ENCODE measurements at places on chromosomes 12 and 14. TPM values are rescaled to one million over a fixed set of nuclear protein-coding genes. Genes with fewer than 3 reads are reported as not detected.

GRCh38 chr14:32332415-32333316, 3.6 kb downstream of the AKAP6 start:
- DNase-seq, result no peak
- no peak overlapping the region for H3K27ac ChIP-seq
- H3K4me3 ChIP-seq, result no peak overlapping the region
- no peaks in the 10 kb centered on the region for H3K36me3 ChIP-seq
- H3K27me3 ChIP-seq, result no peaks in the 10 kb centered on the region

DNA sequence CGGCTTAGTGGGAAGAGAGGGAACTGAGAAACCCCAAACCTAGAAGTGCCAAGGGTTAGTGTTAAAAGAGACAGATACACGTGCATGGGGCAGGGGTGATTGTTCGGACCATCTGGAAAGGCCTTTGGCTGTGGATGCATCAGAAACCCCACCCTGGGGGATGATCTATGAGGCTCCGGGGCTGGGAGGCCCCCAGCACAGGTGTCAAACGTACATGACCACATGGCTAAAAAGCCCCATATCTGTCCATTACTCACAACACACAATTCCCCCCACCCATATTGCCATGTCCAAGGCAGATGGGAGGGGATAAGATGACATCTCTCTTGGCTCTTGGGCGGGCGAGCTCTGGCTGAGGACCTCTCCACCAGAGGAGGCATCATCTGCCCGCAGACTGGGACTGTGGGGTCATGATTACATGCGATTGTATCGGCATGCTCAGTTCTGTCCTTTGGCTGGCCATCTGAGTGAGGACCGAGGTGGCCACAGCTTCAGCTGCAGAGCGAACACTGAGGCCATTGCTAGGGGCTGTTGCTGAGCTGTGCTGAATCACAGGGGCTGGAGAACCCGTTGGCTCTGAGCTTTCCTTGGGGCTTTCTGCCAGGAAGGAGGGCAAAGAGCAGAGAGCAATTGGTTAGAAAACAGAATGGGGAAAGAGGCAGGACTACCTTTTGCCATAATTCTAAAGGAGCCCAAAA, 9.6 kb upstream of the NPFF start:
- no peak for DNase-seq
- H3K27me3 ChIP-seq, result no peaks in the 10 kb centered on the region
- H3K4me1 ChIP-seq, result no peaks in the 10 kb centered on the region
- H3K36me3 ChIP-seq, result peaks cover 96% of the 10 kb centered on the region

DNA sequence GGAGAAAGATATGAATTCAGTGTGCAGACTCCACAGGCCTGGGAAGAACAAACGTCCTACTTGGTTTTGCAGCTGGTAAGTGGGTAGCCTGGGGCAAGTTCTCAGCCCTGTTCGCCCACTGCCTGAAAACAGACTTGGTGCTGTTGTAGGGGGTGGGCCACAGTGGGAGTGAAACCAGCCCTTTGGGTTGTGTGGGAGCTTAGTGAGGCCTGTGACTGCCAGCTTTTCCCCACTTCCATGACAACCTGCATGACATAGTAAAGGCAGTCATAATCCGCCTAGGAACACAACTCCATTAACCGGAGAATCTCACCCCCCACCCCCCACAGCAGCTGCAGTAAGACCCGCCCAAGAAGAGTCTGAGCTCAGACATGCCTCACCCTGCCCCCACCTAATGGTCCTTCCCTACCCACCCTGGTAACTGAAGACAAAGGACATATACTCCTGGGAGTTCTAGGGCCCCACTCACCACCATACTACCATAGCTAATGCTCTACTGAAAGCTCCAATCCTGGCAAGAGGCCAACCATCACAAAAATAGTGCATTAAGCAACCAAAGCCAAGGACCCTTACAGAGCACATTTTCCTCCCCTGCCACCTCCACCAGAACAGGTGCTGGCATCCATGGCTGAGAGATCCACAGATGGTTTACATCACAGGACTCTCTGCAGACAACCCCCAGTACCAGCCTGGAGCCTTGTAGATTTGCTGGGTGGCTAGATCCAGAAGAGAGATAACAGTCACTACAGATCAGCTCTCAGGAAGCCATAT, 39.8 kb upstream of the LMNTD1 start:
- no peaks in the 10 kb centered on the region for H3K36me3 ChIP-seq
- no peak for DNase-seq
- no peak overlapping the region for H3K27ac ChIP-seq
- no peaks in the 10 kb centered on the region for H3K27me3 ChIP-seq
- no peaks in the 10 kb centered on the region for H3K4me1 ChIP-seq

DNA sequence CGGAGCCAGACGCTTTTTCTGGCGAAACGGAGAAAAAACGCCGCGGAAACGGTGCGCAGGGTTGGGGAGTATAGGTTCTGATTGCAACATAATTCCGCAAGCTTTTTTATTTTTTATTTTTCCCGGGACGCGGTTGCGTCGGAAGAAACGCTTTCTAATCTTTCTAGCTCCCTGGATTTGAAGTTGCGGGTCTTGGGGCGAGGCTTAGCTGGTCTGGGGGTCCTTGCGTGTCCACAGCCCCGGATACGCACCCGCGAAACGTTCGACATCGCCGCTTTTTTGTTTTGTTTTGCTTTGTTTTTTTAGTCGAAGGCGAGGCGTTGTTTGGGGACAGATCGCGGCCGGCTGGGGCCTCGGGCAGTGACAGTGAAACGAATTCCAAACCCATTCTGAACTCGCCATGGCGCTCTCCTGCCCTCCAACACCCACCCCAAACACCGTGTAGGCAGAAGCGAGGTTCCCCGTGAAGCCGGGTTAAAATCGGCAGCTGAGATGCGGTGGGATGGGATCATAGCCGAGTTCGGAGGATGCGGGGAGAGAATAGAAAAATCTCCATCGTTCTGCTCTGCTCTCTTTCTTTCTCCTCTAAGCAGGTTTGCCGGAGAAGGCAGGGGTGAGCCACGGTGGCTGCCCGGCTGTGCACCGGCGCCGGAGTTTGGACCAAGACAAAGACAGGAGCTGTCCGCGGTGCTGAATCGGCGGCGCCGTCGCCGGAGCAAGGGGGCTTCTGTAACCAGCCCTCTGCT, 8.1 kb upstream of the LHX5 start:
- H3K4me1 ChIP-seq, result peaks cover 8% of the 10 kb centered on the region
- H3K4me3 ChIP-seq, result no peak overlapping the region
- no peaks in the 10 kb centered on the region for H3K36me3 ChIP-seq
- no peak for DNase-seq
- no peak overlapping the region for H3K27ac ChIP-seq

DNA sequence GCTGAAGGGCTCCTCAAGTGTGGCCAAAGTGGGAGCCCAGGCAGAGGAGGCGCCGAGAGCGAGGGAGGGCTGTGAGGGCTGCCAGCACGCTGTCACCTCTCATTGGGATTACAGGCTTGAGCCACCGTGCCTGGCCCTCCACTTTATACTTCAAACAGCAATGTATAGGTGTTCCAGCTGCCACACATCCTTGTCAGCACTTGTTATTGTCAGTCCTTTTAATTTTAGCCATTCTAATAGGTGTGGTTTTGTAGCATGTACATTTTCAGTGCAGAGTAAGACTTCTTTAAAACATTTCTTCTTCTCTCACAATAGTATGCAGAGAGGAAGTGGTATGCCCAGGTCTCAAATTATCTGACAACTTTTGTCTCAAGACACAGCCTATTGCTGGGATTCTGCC, 27.5 kb upstream of the HNF1A start:
- no peak for DNase-seq
- H3K36me3 ChIP-seq, result no peaks in the 10 kb centered on the region
- H3K27ac ChIP-seq, result no peak overlapping the region
- H3K27me3 ChIP-seq, result no peaks in the 10 kb centered on the region
- no peaks in the 10 kb centered on the region for H3K4me1 ChIP-seq

GRCh38 chr12:130086248-130086647, 76.0 kb upstream of the FZD10 start:
- H3K4me1 ChIP-seq, result no peaks in the 10 kb centered on the region
- no peaks in the 10 kb centered on the region for H3K27me3 ChIP-seq
- no peak overlapping the region for H3K4me3 ChIP-seq
- DNase-seq, result no peak
- no peak overlapping the region for H3K27ac ChIP-seq
- no peaks in the 10 kb centered on the region for H3K36me3 ChIP-seq

DNA sequence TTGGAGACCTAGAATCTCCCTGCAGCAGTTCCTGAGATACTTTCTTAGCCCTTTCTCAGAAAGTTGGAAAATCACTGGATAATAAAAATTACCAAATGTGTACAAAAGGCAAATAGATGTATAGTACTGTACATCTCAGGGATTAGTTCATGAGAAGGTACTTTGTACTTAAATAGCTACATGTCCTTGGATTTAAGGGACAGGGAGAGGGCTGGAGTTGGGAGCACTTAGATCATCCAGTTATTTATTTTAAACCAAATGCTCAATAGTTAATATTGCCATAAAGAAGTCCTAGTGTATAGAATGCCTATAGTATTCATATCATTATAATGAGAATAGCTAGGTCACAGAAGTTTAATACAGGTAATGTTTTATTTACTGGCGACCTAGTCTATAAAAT, 13.4 kb downstream of the CDKN3 start:
- no peaks in the 10 kb centered on the region for H3K36me3 ChIP-seq
- no peak overlapping the region for H3K27ac ChIP-seq

DNA sequence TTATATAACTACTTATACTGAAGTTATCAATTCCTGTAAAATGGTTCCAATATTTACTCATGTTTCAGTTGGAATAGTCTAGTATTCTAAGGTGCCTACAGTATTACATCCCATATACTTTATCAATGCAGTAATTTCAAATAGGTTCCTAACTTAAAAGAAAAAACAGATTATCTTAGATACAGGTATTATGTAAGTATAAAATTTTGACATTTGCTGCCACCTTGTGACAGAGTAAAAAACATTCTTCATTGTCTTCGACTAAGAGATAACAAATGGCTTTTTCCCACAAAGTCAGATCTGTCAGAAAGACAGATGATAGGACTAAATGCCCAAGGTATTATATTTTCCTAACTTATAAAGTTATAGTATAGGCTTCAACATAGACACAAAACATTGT, 78.7 kb downstream of the TXNDC16 start:
- H3K27ac ChIP-seq, result no peak overlapping the region
- H3K36me3 ChIP-seq, result peaks cover 9% of the 10 kb centered on the region
- H3K4me3 ChIP-seq, result no peak overlapping the region
- no peaks in the 10 kb centered on the region for H3K4me1 ChIP-seq
- DNase-seq, result no peak

DNA sequence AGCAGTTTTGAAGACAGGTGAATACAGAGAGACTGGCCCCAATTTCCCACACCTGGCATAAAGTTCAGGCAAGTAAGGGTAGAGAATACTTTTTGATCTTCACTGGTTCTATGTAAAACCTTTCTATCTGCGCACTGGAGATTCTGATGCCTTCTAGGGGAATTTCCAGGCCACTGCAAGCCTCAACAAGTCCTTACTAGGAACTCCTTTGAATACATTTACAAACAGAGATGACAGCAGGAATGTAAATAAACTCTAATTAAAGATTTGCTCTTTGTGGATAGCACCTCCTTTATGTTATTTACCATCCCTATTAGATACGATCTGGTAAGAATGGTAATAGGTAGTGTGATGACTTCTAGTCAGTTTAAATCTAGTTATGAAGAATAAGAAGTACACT, 69.2 kb downstream of the NTN4 start:
- H3K36me3 ChIP-seq, result no peaks in the 10 kb centered on the region
- H3K4me3 ChIP-seq, result no peak overlapping the region
- no peaks in the 10 kb centered on the region for H3K27me3 ChIP-seq
- DNase-seq, result no peak

DNA sequence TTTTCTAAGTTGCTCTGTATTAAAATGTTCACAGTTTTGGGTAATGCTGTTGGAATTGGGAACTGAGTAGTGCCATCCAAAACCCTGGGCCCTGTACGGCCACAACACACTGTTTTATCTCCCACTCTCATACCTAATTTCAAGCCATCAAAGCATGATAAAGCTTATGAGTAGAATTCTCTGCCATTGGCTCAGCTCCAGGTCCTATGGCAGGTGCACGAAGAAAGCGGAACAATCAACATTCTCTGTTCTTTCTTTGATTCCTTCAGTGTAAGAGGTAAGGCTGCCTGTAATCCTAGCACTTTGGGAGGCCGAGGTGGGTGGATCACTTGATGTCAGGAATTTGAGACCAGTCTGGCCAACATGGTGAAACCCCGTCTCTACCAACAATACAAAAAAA, 394.9 kb downstream of the CCDC91 start:
- H3K27me3 ChIP-seq, result no peaks in the 10 kb centered on the region
- no peaks in the 10 kb centered on the region for H3K36me3 ChIP-seq
- no peak overlapping the region for H3K4me3 ChIP-seq

Gene MYH6
- 0.06 TPM for total RNA-seq

Gene PTPN21
- total RNA-seq, result 34.9 TPM

Gene APOF
- not detected for total RNA-seq

Gene TROAP
- total RNA-seq, result 0.80 TPM

Gene BIN2
- 2.0 TPM for total RNA-seq

Measured in esophagus muscularis mucosa (tissue), 4 donors.